ENCODE measurements at places on chromosomes 1 and 21. TPM values are rescaled to one million over a fixed set of nuclear protein-coding genes. Genes with fewer than 3 reads are reported as not detected.

Gene HSF2BP
- total RNA-seq = 4.3 TPM

Gene HJV
- not detected for total RNA-seq

Gene TACSTD2
- under 0.01 TPM for total RNA-seq

Gene ARHGAP29
- 81.3 TPM for total RNA-seq

Gene NTNG1
- total RNA-seq = 12.7 TPM

Gene KRTAP21-2
- total RNA-seq = not detected

Gene ARHGEF16
- total RNA-seq = not detected

Measured in myometrial cell (primary cell).